ENCODE measurements at places on chromosomes 4 and X.

GRCh38 chrX:33357606-33358005 is 146.3 kb upstream of the DMD start:
- no peak for DNase-seq

- DNase-seq, result no peak
Measured at GRCh38 chr4:832536-832935, 6.6 kb upstream of the CPLX1 start.

DNA sequence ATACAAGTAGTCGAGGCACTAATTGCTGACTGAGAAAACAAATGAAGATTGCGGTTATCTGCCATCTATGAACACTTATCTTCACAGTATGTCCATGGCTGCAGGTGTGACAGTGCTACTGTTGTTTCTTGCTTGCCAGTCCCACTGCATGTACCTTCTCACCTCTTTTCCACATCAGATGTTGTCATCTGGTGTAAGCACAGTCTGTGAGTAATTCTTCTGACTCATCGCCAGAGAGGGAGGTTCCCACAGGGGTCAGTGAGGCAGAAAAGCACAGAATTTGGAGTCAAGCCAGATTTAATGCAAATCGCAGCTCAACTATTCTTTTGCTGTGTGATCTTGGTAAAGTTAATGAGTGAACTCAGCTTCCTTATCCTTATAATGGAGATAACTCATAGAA is 144.4 kb downstream of the GLRA2 start:
- DNase-seq, result peak; percentile 92

- DNase-seq, result no peak
Measured at GRCh38 chr4:169565606-169566005, 46.8 kb downstream of the NEK1 start.

- DNase-seq, result no peak
Measured at GRCh38 chr4:15888515-15888914, 50.0 kb downstream of the FGFBP1 start.

DNA sequence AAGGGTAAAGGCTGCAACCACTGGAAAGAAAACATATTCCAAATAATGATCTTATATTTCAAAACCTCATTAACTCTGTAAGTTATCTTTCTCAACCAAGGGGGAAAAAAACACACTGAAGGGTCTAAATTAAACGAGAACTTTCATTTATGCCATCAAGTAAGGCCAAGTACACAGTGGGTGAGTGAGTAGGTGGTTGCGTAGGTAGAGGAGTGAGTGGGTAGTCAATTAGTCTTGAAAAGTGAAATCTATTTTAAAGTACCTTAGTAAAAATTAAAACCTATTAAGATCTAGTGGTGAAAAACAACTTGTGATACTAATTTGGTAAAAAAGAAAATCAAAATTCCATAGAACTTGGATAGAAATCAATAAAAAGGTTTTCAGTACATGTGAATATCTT is 3.5 kb downstream of the CASK start:
- no peak for DNase-seq

GRCh38 chrX:153494541-153495361 is at the start of gene BGN:
BGN (plus strand) TSS chrX:153494980; CDS start chrX:153504632, 9,652 bp downstream.
- peak; percentile 74 for DNase-seq

DNA sequence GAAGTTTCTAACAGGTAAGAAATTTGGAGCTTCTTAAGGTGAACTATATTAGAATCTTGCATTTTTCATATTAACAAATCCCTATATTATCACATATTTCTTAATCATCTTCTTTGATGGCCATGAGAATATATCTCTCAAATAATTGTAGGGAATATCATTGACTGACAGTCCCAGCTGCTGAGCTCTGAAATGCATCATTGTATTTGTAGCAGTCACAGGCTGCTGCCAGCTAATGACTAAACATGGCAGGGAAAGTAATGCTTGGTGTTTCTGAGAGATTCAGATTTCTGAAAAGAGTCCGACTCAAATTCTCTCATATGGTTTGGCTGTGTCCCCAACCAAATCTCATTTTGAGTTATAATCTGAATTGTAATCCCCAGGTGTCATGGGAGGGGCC is 171.9 kb downstream of the TRAM1L1 start:
- DNase-seq, result no peak

DNA sequence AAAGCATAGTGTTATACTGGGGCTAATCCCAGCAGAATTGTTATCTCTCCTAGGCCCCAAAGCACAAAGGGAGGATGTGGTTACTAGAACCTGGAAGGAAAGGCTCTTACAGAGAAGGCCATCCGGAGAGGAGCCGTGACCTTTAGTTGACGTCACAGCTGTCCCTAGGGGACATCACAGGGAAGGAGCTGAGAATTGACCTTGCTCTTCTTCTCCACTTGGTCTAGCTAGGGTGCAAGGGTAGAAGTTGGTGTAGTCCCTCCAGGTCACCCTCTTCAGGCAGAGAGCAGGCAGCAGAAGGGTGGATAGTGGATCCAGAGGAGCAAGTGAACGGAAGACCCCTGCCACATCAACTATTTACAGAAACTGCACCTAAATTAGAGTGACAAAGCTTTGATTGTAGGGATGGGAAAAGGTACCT is 22.8 kb upstream of the FGF2 start:
- DNase-seq, result no peak

DNA sequence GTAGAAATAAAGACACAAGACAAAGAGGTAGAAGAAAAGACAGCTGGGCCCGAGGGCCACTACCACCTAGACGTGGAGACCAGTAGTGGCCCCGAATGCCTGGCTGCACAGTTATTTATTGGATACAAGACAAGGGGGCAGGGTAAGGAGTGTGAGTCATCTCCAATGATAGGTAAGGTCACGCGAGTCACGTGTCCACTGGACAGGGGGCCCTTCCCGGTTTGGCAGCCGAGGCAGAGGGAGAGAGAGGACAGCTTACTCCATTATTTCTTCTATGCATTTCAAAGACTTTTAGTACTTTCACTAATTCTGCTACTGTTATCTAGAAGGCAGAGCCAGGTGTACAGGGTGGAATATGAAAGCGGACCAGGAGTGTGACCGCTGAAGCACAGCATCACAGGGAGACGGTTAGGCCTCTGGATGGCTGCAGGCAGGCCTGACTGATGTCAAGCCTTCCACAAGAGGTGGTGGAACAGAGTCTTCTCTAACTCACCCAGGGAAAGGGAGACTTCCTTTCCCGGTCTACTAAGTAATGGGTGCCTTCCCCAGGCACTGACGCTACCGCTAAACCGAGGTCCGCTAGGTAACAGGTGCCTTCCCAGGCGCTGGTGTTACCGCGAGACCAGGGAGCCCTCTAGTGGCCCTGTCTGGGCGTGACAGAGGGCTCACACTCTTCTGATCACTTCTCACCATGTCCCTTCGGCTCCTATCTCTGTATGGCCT is 44.9 kb downstream of the ZBTB49 start:
- peak; percentile 61 for DNase-seq

DNA sequence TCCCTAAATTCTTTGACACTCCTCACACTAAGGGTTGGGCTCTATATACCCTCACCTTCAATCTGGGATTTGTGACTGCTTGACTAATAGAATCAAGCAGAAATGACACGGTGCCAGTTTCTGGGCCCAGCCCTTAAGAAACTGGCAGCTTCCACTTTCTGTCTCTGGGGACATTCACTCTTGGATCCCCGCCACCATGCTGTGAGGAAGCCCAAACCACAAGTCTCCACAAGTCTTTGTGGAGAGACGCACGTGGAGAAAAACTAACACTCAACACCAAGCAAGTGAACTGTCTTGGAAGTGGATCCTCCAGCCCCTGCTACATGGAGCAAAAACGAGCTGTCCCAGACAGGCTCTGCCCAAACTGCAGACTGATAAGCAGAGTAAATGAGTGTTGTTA is 1.1 kb upstream of the EDNRA start:
- peak; percentile 91 for DNase-seq

DNA sequence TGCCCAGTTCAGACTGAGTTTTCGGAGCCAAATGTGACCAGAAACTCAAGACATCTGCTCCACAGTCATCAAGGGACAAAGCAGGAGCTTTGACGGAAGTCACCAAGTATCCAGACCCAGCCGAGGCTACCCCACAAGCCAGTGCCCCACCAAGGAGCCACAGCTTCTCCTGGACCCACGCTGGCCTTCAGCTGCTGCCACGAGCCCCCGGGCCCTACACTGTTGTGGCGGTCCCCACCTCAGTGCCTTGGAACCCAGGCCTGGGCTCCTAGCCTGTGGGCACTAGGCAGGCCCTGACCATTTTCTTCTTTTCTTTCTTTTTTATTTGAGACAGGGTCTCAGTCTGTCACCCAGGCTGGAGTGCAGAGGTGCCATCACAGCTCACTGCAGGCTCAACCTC is 82.1 kb upstream of the NKX1-1 start:
- DNase-seq, result no peak

- DNase-seq, result peak; percentile 71
Measured at GRCh38 chrX:39199429-39199828, 398.2 kb downstream of the MID1IP1 start.

- no peak for DNase-seq
Measured at GRCh38 chr4:76558396-76559235, 123.6 kb downstream of the SHROOM3 start.

- peak; percentile 60 for DNase-seq
Measured at GRCh38 chrX:54492340-54492739, 3.7 kb downstream of the FGD1 start.

DNA sequence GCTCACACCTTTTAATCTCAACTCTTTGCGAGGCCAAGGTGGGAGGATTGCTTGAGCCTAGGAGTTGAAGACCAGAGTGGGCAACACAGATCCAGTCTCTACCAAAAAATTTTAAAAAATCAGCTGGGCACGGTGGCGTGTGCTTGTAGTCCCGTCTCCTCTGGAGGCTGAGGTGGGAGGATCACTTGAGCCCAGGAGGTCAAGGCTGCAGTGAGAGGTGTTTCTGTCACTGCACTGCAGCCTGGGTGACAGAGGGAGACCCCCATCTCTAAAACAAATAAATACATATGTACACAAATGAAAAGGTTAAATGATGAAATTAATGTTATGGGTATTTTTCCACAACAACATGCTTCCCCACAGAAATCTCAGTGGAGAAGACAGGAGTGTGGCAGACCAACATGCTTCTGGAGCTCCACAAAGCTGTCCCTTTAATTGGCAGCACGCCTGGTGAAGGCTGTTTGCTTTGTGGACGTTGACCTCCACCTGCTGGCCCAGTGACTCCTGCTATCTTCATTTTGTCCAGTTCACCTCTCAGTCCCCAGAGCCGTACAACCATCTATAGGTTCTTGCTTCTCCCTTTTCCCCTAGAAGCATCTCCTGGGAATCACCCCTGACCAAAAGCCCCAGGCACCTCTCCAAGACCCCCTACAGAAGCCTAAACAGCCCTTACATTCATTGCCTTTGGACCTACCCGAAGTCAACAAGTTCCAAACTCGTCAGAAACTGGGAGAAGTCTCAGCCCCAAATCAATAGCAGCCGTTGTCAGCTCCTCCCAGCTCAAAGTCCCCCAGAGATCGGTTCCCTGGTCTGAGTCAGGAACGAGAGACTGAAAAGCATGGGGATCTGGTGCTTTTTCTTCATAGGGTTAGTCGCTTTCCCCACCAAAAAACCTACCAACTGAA is 36.4 kb upstream of the CD99 start:
- DNase-seq, result peak; percentile 21

- DNase-seq, result peak; percentile 37
Measured at GRCh38 chr4:101205916-101206315, 141.4 kb downstream of the PPP3CA start.

GRCh38 chr4:186651624-186652023 is 72.0 kb downstream of the FAT1 start:
- peak; percentile 58 for DNase-seq

DNA sequence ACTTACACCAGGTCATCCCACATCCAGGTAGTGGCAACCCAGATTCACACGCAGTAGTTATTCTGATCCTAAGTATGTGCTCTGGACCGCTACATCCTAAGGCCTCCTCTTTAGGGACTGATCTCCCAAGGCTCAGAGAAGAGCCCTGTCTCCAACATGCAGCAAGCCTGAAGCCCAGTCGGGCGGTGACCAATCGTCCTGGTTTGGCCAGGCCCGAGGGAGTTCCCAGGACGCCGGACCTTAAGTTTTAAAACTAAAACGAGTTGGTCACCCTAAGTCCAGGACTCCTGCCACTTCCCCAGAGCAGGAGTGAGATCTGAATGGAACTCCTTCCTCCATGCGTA is 385 bp downstream of the LYAR start:
- DNase-seq, result no peak

GRCh38 chrX:31921236-31921635 is 849.4 kb upstream of the FTHL17 start:
- DNase-seq, result no peak

- no peak for DNase-seq
Measured at GRCh38 chr4:179750374-179750773, 2308.1 kb upstream of the AGA start.

GRCh38 chr4:78569306-78569821 is 17.8 kb downstream of the ANXA3 start:
- peak; percentile 76 for DNase-seq

Data from M059J (cell line).